ENCODE measurements at places on chromosomes 3 and 15. TPM values are rescaled to one million over a fixed set of nuclear protein-coding genes. Genes with fewer than 3 reads are reported as not detected.

IGSF10 gene
- total RNA-seq = 7.2 TPM

NR1I2 gene
- total RNA-seq = 0.13 TPM

DAPK2 gene
- 14.8 TPM for total RNA-seq

CFAP44 gene
- total RNA-seq = 5.9 TPM

WDR76 gene
- 19.5 TPM for total RNA-seq

CHRNA3 gene
- total RNA-seq = not detected

MUSTN1 gene
- not detected for total RNA-seq

SSUH2 gene
- not detected for total RNA-seq

GOLGA6B gene
- not detected for total RNA-seq

VPS33B gene
- total RNA-seq = 8.0 TPM

PLAAT1 gene
- not detected for total RNA-seq

NIT2 gene
- 29.7 TPM for total RNA-seq

MESP2 gene
- total RNA-seq = 0.78 TPM

LDHAL6B gene
- total RNA-seq = not detected

ACTRT3 gene
- total RNA-seq = 5.0 TPM

CLDN16 gene
- not detected for total RNA-seq

APBA2 gene
- 2.2 TPM for total RNA-seq

CCR8 gene
- not detected for total RNA-seq

GRAMD1C gene
- 2.2 TPM for total RNA-seq

PRR23B gene
- not detected for total RNA-seq

CADPS gene
- total RNA-seq = not detected

CDC25A gene
- total RNA-seq = 3.7 TPM

GPR160 gene
- 0.26 TPM for total RNA-seq

IL17RE gene
- total RNA-seq = 1.4 TPM

KBTBD13 gene
- not detected for total RNA-seq

NR2E3 gene
- not detected for total RNA-seq

SAMD7 gene
- not detected for total RNA-seq

SLC9C1 gene
- total RNA-seq = under 0.01 TPM

GOLGA6L10 gene
- total RNA-seq = 0.32 TPM

RLBP1 gene
- not detected for total RNA-seq

AGTR1 gene
- total RNA-seq = 0.43 TPM

ITIH3 gene
- 0.11 TPM for total RNA-seq

SHQ1 gene
- total RNA-seq = 34.8 TPM

CHRNB4 gene
- total RNA-seq = not detected

GOLGA8H gene
- 1.4 TPM for total RNA-seq

DUOXA1 gene
- under 0.01 TPM for total RNA-seq

COL6A5 gene
- total RNA-seq = not detected

SERINC4 gene
- total RNA-seq = not detected

MEX3B gene
- total RNA-seq = 3.1 TPM

CHDH gene
- 3.7 TPM for total RNA-seq

Measured in articular chondrocyte of knee joint (primary cell).